ENCODE measurements at places on chromosomes 5 and 9. TPM values are rescaled to one million over a fixed set of nuclear protein-coding genes. Genes with fewer than 3 reads are reported as not detected.

DNA sequence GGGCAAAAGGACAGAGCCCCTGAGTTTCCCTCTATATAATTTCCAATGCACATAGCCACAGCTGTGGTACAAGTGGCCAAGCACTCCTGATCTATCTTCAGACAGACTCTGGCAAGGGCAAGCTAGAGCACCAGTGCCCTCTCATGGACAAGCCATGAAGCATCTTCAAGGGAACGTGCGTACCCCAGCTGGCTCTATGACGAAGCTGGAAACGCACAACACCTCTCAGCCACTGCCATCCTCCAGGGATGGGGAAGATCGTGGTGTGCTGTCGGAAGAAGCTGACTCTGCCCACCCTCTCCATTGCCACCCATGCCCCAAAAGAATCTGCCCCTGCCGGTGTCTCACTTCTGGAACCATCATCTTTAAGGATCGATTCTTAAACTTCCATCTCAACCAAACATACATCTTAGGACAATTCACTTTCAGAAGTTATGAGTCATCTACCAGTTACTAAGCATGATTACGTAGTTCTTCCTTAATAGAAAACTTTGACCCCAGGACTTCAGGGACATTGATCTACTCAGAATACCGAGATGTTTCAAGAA is 482.9 kb downstream of the AGTPBP1 start:
- peak; percentile 9 for DNase-seq

DNA sequence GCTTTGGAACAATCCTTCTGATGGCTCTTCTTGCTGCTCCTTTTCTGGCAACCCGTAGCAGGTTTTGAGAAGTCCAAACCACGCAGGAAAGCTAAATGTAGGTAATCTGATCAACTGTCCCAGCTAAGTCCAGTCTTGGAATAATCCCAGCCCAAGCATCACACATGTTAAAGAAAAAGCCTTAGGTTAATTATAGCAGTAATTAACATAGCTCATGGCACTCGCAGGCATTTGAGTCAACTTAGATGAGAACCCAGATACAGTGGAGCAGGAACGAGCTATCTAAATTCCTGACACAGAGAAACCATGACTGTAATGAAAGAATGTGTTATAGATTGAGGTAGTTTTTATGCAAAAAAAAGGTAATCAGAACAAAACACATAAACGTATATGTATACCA is 844.8 kb downstream of the CDH9 start:
- no peak for DNase-seq

DNA sequence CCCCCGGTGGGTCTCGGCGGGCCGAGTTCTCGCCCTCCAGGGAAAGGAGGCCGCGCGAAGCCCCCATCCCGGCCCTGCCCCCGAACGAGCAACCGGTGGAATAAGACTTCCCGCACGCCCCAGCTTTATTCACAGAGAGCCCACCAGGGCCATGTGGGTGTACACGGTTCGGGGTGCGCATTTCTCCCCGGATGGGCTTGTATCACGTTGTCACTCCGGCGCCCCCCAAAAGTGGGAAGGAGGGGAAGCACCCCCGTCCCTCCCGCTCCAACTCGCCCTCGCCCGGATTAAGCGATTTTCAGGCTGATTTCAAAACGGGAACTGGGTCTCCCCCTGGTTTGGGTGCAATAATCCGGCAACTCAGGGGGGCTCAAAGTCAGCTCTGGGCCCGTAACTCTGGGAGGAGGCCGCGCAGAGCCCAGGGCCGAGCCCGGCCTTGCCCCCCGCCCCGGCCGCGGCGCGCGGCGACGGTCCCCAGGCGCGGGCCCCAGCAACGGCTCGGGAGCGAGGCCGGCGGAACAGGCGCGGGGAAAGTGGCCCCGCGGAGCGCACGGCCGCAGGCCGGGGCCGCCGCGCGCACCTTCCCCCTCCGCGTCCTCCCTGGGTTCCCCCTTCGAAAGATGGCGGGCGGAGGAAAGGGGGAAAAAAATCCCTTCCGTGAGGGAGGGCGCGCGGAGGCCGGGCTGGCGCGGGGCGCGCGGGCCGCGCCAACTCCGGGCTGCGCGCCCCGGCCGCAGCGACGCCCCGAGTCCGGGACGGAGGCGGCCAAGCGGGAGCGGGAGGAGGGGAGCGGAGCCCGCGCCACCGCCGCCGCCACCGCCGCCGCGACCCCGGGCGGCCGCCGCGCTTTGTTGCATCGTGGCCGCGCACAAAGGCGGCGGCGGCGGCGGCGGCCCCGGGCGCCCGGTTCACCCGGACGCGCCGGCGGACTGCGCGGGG is 644 bp downstream of the BRD3 start:
- DNase-seq: peak; percentile 42

GRCh38 chr9:136806067-136806466 is 1.7 kb upstream of the RABL6 start:
- no peak for DNase-seq

The ITK gene
- not detected for total RNA-seq

DNA sequence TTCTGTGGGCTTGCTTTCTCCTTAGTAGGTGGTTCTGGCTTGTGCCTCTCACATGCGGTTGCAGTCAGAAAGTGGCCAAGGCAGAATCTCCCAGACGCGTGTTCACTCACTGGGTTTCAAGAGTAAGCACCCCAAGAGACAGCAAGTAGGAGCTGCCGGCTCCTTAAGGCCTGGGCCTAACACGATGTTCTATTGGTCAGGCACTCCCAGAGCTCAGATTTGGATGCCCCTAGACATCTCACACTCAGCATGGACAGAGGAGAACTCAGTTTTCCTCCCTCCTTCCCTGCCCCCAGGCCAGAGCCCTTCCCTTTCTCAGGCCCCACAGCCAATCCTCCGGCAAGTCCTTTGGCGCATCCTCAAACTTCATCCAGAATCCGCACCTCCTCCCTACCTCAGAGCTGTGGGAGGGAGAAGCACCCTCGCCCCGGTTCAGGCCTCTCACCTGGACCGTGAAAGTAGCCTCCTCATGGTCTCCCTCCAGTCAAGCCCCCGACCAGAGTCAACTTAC is 6.5 kb upstream of the CARD19 start:
- no peak for DNase-seq

The NEUROG1 gene
- not detected for total RNA-seq

- DNase-seq: no peak
Measured at GRCh38 chr5:67383451-67383850, 186.9 kb upstream of the CD180 start.

DNA sequence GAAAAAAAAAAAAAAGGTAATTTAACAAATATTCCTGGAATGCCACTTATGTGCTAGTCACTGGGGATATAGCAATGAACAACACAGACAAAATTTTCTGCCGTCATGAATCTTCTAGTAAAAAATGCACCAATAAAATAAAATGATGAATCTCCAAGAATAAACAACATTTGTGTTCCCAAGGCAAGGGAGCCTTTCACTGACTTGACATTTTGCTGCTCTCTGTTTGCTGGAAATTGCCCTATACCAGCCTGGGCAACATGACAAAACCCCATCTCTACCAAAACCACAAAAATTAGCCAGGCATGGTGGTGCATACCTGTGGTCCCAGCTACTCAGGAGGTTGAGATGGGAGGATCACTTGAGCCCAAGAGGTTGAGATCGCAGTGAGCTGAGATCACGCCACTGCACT is 64.5 kb upstream of the ERBIN start:
- peak; percentile 96 for DNase-seq

DNA sequence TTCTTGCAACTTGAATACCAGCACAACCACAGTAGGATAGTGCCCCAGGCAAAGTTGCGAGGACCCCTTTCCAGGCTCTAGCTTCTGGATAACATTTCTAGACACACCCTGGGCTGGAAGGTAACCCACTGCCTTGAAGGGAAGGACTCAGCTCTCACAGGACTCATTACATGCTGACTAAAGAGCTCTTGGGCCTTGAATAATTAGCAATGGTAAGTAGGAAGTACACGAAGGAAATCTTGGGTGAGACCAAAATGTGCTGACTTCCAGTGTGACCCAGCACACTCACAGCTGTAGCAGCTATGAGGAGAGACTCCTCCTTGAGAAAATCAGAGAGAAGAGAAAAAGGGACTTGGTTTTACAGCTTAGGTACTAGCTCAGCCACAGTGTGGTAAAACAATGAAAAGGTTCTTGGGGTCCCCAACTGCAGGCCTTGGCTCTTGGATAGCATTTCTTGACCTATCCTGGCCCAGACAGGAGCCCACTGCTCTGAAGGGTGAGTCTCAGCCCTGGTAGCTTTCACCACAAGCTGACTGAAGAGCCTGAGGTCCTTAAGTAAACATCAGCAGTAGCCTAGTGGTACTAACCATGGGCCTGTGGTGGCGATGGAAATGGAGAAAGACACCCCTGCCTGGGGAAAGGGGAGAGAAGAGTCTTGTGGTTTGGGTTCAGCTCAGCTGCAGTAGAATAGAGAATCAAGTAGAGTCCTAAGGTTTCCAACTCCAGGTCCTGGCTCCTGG is 621.7 kb downstream of the SEMA5A start:
- DNase-seq: no peak

GRCh38 chr5:1778138-1779020 is 21.3 kb downstream of the MRPL36 start:
- DNase-seq: no peak

DNA sequence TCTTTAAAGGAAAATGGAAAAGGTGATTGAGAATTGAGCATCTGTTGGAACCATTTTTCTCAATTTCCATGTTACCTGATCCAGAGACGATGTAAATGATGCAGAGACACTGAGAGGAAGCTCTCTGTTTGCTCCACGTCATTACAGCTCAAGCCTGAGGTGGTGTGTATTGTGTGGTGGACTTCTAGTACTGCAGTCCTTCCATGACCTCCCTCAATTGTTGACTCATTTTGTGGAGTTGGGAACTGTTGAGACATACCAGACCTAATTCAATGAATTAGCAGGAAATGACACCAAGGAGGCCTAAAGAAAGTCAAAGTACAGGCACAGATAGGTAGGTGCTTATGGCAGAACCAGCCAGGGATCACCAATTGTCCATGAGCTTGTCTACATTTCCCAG is 15.6 kb upstream of the LVRN start:
- no peak for DNase-seq

DNA sequence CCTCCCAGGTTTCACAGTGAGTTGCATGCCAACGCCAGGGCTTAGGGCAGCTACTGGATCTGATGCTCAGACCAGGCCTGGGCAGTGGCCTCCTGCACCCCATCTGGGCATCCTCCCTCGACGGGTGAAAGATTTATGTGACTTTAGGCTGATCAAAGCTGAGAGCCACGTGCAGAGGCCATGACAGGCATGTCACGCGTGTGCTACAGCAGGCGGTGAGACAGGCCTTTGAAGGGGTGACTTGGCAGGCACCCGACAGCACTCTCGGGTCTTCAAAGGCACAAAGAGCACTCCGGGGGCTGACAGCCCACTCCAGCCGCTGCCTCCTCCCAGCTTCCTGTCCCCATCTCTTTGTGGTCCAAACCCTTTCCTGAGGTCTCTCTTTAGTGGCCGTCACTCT is 66.2 kb downstream of the NTNG2 start:
- no peak for DNase-seq

DNA sequence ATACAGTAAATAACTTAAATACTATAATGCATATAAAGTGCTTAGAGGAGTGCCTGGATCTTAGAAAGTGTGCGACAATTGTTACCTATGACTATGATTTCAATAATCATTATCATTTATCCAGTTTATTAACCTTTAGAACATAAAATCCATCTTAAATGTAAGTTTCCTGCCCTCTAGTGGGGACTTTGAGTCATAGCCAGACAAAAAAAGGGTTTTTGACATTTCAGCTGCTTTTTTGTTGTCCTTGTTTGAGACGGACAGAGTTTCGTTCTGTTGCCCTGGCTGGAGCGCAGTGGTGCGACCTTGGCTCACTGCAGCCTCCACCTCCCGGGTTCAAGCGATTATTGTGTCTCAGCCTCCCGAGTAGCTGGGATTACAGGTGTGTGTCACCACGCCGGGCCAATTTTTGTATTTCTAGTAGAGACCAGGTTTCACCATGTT is 9.7 kb upstream of the C9orf152 start:
- no peak for DNase-seq

DNA sequence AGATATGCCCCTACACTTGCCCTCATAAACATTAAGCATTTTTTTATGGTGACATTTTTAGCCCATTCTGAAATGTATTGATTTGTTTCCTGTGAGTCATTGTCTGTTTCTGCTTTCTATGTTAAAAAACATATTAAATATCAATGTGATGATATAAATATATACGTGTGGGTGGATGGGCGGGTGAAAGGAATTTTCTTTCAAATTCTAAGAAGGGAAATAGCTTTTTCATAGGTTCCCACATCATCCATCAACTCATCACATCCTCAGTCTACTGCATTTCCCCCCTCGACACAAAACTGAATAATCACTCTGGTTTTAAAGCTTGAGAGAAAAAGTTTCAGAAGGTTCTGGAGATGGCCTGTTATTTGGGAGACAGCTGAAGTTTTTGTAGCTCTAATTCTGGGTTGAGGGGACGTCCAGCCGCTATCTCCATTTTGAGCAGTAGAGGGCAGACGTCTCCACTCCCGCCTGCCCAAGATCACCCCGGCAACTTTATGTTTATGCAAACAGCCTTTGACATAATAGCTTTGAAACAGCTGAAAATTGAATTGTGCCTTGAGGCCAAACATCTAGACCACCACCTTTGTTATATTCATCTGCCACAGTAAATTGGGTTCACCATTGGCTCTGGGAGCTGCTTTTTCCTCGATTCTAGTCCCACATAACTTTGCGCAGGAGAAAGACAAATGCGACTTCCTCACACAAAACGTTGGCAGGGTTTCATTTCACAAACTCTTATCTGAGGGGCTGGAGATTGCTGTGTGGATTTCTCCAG is 216.2 kb upstream of the CLINT1 start:
- DNase-seq: peak; percentile 68

The TUSC1 gene
- total RNA-seq: not detected

GRCh38 chr5:127702926-127703561 is at the start of gene CCDC192:
CCDC192 (plus strand) TSS chr5:127703391; CDS start chr5:127703446, 55 bp downstream.
- DNase-seq: no peak

The GNAQ gene
- 46.2 TPM for total RNA-seq

The NACC2 gene
- 18.9 TPM for total RNA-seq

DNA sequence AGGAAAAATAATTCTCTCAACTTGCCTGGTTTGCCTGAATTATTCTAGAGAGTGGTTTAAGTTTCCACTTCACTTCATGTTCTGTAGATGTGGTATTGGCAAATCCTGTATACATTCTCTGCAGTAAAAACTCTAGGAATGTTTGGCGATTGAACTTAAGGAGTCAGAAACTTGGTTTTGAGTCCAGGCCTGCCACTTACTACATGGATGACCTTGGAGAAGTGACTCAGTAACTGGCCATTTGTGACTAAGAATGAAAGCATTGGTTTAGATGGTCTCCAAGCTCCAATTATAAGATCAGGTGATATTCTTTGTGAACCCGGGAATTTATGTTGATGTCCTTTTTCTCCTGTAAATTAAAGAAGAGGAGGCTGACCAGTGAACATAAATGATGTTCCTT is 233.8 kb downstream of the GAS1 start:
- DNase-seq: no peak

DNA sequence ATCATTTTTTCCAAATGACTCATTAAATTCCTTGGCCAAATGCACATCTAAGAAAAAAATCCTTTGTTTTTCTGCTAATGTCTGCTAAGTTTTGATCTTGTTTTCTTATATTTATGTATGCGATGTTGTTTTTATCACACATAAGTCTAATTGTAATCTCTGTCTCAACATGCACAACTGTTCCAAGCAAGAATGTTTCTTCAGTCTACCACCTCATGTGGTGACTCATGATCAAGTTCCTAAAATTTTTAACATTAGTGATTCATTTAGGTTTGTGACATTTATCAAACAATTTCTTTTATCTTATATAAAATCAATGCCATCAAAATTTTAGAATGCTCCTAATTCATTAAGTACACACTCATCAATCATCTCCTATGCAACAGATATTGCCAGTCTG is 763.9 kb upstream of the FAM174A start:
- no peak for DNase-seq
